EL (cell line): ENCODE measurements at places on chromosomes 6 and 20.

GRCh38 chr6:14270925-14271788 is 153.6 kb downstream of the CD83 start:
- DNase-seq, result peak; percentile 96

GRCh38 chr20:47700327-47700726 is 85.0 kb downstream of the SULF2 start:
- DNase-seq, result no peak

GRCh38 chr6:6057442-6058053 is 50.8 kb upstream of the NRN1 start:
- DNase-seq, result peak; percentile 31

DNA sequence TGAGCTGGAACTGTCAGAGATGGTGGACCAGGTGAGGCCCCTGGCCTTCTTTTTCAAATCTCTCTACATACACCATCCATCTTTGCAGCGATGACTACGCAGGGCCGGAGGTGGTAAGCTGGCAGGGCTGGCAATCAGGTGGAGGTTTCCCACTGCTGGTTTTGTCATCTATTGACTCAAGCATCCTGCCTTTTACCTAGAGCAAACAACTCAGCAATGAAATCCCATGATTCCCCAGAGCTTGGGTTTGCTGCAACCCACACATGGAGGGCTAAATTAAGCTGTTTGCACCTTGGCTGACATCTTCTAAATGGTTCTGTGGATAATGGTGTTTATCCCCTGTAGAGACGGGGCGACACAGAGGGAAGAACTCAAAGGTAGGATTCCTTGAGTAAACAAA is 170.2 kb downstream of the SCP2D1 start:
- DNase-seq, result no peak

- DNase-seq, result no peak
These were observed 5.2 kb downstream of the HIVEP1 start for GRCh38 chr6:12017263-12017662.

- DNase-seq, result peak; percentile 67
These were observed 537 bp downstream of the PPIL4 start for GRCh38 chr6:149545258-149545753.

- no peak for DNase-seq
These were observed 86.5 kb downstream of the QRSL1 start for GRCh38 chr6:106715922-106716321.

GRCh38 chr6:146341493-146342230 is 202.0 kb upstream of the RAB32 start:
- no peak for DNase-seq

GRCh38 chr6:99612551-99613408 is 6.1 kb downstream of the PRDM13 start:
- DNase-seq, result no peak
